Activated CD8-positive, alpha-beta memory T cell treated with anti-CD3 and anti-CD28 coated beads for 48 hours (primary cell): ENCODE measurements at places on chromosomes 1 and 21.

DNA sequence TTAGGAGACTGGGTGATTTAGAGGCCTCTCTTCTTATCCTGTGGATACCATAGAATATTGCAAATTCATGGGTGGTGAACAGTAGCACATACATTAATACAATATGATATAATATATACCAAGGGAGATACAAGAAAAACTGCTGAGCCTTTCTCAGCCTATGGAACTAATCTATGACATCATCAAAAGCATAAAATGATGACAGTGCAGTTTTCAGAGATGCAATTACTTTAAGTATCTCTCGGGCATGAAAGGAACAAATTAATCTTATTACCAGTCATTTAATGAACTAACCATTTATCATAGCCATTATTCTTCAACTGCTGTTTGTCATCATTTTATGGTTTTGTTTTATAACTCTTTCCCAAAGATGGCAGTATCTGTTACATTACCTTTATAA is 3.5 kb downstream of the CHODL start:
- no peak for DNase-seq

- DNase-seq, result no peak
Observed at GRCh38 chr1:156200044-156200443, 6.1 kb downstream of the SLC25A44 start.

- no peak for DNase-seq
Observed at GRCh38 chr1:10528066-10529014, 53.6 kb downstream of the PEX14 start.

- DNase-seq, result no peak
Observed at GRCh38 chr1:246081138-246081702, 425.9 kb downstream of the SMYD3 start.

GRCh38 chr1:146021622-146022402 is at the start of gene HJV:
TSS of gene HJV (minus strand) at chr1:146021735. CDS start at chr1:146020231, 1,504 bp downstream.
- no peak for DNase-seq

DNA sequence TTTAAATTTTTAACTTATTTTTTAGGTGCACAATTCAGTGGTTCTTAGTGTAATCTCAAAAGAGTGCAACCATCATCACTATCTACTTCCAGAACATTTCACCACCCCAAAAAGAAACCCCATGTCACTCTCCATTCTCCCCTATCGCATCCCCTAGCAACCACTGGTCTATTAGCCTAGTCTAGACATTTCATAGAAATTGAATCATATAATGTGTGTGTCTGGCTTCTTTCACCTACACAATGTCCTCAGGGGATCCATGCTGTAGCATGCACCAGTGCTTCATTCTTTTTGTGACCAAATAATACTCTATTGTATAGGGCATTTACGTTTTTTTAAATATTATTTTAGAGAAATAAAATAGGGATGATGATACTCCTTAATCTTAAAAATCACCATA is 64.7 kb downstream of the JAK1 start:
- no peak for DNase-seq

DNA sequence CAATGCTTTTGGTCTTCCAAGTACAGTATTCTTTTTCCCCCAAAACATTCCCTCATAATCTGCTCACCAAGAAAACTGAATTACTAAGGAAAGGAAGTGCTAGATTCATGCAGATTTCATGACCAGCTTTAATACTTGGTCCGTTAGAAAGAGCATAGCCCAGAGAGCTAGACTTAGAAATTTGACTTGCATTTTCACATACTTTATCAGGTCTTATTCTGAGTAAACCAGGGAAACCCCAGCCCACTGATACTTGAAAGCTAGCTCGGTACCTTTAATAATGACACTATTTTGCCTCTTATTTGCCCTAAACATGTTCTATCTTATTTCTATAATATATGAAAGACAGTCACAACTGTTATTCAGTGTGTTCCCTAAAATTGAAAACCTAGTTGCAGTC is 204.5 kb downstream of the TTLL7 start:
- DNase-seq, result no peak

DNA sequence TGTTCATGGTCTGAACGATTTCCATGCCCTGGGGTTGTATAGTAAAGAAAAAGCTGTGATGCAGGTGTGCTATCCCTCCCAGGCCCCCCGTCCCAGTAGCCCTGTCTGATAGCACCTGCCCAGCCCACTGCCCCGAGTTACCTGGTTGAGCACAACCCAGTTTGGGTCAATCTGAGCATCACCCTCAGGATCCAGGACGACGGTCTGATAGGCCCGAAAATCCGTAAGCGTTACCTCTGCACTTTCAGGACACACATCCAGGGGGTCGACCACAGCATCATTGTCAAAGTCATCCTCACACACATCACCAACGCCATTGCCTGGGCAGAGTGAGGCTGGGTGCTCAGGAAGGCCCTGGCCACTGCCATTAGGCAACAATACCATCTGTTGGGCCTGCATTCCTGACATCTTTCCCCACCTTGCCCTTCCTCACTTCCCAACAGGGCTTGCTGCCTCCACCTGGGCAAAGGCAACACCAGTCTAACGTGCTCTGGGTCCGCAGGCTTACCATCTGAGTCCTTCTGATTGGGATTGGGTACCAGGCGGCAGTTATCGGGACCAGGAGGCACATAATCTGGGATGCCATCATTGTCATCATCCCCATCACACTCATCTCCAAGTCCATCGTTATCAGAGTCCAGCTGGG is 9.7 kb downstream of the THBS3 start:
- DNase-seq, result no peak

- no peak for DNase-seq
Observed at GRCh38 chr21:30962013-30962412, 76.3 kb downstream of the KRTAP19-8 start.

GRCh38 chr1:116330342-116330652 is 42.7 kb upstream of the ATP1A1 start:
- no peak for DNase-seq

GRCh38 chr1:56286956-56287355 is 292.4 kb downstream of the PLPP3 start:
- DNase-seq, result no peak

DNA sequence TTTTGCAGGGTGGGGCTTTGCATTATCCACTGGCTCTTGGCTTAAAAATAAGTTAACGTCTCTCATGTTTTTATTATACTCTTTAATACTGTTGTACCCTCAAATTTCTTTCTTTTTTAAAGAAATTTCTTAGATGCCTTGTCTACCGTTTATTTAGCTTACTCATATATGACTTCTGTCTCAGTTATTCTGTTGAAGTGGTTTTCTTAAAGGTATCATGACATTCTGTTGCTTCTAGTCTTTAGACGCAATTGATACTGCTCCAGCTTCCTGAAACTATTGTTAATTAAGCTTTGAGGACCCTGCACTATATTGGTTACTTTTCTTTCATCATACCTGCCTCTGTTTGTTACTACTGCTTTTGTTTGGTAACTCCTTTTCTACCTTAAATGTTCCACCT is 11.7 kb downstream of the PKN2 start:
- no peak for DNase-seq

DNA sequence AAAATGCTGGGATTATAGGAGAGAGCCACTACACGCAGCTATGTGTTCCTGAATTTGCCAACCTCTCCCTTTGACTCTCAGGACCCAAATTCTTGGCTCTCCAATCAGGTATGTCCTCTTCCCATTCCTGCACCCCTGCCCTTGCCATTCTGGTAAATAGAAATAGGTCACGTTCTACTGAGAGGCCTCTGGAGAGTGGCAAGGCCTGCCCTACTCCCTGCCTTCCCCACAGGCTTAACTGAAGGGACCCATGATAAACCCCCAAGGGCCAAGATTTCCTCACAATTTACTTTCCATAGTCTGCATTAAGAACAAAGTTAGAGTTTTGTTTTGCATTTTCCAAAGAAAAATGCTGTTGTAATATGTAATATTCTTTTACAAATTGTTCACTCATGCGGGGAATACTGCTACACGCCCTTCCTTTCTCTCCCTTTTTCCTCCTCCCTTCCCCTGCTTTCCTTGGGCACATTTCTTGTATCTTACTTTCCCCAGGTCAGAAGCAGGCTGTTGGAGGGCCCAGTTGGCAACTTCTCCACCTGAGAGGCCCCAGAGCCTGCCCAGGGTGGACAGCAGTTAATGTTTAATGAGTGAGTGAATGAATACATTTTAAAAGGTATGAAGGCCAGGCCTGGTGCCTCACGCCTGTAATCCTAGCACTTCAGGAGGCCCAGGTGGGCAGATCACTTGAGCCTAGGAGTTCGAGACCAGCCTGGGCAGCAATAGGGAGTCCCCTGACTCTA is 33.9 kb upstream of the PUM1 start:
- DNase-seq, result no peak

GRCh38 chr1:158559696-158560095 is 5.5 kb upstream of the OR6Y1 start:
- no peak for DNase-seq

- no peak for DNase-seq
Observed at GRCh38 chr1:53642215-53642555, 96.8 kb downstream of the GLIS1 start.

DNA sequence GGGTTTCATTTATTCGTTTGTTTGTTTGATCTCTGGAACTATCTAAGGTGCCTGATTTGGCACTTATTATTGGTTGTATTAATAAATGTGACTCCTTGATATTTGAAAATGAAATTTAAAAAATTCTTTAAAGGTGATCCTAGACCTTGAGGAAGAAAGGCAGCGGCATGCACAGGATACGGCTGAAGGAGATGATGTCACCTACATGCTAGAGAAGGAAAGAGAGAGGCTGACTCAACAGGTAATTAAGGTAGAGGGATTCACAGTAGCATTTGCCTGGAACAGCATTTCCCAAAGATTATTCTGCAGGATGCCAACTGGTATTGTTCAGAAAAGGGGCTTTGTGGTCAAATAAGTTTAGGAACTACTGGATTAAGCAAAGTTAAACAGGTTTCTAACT is 54.4 kb upstream of the WNT2B start:
- no peak for DNase-seq

DNA sequence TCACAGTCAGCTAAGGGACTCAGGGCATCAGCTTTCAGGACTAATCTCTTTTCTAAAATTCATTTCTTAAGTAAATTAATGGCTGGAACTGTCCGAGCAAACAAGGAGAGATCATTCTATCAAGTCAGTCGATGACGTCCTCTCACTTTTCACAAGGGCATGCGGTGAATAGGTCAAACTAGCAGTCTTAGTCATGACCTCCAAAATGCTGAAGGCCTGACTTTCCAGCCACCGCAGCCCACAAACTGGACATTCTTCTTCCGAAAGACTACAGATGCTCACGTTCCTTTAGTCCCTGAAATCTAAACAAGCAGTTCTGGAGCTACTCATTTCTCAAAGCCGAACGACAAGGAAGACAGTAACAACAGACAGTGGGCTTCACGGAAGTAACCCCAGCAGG is 127.9 kb downstream of the TIAM1 start:
- DNase-seq, result no peak

- DNase-seq, result peak; percentile 36
Observed at GRCh38 chr1:184982002-184982954, 8.0 kb upstream of the NIBAN1 start.

DNA sequence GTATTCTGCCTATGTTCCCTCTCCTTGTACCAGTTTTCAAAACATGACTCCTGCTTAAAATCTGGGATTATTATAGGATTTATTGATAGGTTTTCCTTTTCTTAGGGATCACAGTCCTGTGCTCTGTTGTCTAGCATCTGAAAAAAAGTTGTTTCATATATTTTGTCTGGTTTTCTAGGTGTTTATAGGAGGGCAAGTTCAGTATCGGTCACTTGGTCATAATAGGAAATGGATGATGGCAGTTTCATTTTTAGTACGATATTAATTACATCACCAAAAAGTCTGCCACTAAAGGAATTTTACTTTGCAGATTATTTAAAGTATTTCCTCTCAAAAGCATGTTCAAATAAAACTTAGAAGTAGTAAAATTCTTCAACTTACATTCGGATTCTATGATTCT is 94.4 kb downstream of the RASAL2 start:
- no peak for DNase-seq

DNA sequence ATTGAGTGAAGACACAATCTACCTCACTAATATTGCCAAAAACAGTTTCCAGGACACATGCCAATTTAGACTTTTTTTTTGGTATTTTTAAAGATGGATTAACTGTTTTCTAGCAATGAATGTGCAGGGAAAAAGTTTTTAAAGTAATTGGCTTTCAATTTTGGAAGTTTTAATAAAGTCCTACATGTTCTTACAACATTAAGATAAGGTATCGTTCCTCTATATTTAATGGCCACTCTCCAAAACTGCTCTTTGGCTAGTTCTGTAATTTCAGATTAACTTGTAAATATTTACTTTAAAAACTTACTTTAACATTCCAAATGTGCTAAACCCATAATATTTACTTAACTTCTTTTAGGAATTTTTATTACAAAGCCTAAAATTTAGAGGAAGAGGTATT is 1332.2 kb upstream of the PRMT6 start:
- DNase-seq, result no peak

DNA sequence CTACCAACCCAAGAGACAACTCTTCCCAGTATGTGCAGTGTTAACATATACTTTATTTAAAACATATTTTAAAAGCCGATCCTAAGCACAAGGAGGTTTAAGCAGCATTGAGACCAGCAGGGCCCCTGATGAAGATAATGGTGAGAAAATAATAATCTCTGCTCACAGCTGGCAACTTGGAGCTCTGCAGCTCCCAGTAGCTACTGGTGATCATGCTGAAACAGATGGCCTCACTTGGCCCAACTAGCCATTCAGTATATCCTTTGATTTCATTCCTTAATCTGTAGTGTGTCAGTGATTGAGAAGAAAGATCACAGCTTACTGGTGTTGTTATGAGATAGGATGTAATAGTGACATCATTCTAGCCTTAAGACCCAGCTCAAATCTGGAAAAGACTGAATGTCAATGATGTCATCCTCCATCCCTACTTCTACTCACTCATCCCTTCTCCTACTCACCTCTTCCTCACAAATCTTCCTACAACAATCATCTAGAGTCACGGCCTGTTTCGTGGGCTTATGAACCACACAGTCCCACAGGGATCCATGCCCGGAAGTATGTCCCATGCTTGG is 817.9 kb downstream of the PLA2G4A start:
- DNase-seq, result no peak

DNA sequence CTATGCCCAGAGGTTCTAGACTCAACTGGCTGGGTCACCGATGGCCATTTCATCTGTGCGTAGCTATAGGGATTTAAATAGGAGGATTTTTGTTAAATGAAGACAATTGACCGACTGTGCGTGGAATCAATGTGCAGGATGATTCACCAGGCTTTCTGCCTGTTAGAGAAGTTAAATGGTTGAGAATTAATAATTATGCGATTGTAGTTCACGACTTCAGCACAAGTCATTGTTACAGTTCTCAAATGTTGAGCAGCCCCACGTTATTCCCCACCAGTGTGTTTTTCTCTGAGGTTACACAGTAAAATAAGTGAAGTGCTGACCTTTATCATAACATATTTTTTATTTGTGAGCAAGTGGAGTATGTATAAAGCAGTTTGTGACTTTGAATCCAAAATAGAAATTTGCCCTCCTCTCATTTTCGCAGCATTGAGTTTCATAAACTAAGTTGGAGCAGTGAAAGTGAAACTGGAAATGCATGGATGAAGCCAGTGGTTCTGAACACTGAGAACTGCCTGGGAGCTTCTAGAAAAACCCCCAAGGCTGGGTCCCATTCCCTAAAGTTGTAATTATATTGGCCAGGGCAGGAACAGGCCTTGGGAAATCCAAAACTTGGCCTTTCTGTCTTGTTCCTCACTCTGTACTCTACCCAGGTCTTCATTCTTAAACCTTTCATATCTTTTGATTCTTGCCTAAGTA is 102.6 kb downstream of the GALNT2 start:
- no peak for DNase-seq

GRCh38 chr1:62774006-62774405 is 9.9 kb upstream of the ATG4C start:
- no peak for DNase-seq

GRCh38 chr1:229191066-229191674 is 79.7 kb upstream of the RAB4A start:
- no peak for DNase-seq

- no peak for DNase-seq
Observed at GRCh38 chr1:192201303-192201702, 43.0 kb downstream of the RGS18 start.
